ENCODE measurements at places on chromosomes 1 and 21.

DNA sequence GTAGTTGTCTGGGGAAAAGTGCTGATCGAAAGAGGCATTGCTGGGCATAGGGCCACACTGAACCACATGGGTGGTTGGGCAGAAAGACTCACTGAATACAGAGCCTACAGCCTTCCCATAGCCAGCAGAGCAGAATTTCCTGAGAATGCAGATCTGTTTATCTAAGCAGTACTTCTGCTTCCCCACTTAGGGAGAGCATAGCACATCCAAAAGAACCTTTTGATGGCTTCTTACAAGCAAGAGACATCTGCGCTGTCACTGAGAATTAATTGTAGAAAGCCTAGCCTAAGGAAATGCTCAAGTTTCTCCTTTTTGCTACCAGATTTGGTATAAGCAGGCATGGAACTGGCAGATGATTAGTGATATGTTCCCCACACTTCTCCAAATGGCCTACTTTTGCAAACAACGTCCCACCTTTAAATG lies 13.0 kb upstream of the KLHDC8A start:
- no peak for DNase-seq

GRCh38 chr1:170166518-170167180 lies 20.9 kb downstream of the NTMT2 start:
- no peak for DNase-seq

- DNase-seq, result no peak
These were observed 2.8 kb upstream of the CD1C start for GRCh38 chr1:158286941-158287346.

GRCh38 chr21:42212266-42212665 lies 6.7 kb upstream of the ABCG1 start:
- DNase-seq, result no peak

DNA sequence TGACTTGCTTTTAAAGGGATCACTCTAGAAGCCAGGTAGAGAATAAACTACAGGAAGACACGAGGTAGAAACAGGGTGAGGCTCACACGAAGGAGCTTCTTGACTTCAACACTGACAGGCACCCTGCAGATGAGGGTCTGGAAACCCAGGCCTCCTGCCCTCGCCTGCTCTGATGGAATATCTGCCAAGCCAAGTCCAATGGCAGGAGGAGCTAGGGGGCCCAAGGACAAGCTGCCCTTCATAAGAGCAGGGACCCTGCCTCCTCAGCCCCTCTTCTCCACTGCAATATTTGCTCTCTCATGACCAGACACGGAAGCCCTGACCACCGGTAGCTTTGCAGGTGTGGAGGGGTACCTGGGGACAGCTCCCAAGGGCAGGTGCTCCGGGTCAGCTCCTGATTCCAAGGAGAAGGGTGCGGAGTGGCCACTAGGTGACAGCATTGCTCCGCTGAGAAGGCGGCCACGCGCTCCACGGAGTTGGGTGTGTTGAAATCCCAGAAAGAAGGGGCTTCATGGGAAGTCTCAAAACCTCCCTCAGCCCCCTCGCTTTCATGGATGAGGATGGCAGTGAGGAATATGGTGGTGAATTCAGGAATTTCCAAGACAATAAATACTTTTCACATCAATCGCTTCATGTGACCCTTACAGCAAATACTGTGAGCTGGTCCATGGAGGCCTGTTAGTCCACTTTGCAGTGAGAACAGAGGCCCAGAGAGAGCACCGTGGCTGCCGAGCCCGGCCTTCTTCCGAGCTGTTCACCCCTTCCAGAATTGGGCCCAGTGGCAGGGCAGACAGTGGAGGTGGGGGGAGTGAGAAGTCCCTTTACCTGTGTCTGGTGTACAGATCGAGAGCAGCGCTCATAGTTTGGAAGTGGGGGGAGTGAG lies 33.2 kb upstream of the PAX7 start:
- peak; percentile 89 for DNase-seq

DNA sequence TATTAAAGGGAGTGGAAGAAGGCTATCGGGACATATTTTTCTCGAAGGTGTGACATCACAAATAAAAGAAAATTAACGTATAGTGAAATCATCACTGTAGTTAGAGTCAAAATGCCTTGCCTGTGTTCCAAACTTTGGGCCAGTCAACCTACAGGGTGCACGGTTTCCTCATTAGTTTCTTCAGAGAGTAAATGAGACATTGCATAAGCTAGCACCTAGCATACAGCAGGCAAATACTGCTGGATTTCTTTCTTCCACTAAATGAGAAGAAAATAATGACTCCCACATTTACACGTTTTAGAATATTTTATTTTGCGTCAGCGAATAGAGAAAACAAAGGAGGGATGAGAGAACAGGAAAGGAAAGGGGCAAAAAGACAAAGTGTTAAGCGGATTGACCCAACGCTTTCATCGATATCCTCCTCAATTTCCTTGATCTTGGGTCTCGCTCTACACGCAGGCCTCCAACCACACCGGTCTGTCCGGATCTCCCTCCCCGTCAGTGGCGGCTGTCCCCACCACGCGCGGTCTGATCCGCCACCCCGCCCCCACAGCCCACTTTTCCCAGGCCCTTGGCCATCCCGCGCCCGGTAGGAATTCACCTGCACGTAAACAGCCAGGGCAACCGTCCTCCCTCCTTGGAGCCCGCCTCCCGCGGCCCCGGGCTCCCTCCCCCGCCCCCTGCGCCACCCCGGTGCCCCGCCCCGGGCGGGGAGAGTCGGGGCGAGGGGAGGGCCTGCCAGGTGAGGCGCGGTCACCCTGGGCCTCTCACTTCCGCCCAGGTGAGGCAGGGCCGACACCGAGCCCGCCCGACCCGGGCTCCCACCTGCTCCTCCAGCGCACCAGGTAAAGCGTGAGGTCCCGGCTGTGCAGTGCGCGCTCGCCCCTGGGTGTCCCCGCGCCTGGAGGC lies at the start of gene PATJ:
Gene PATJ (plus strand): TSS at position 770 of the 909 bp plus-strand sequence. CDS start 20,413 bp downstream, outside the sequence.
- DNase-seq, result peak; percentile 85

DNA sequence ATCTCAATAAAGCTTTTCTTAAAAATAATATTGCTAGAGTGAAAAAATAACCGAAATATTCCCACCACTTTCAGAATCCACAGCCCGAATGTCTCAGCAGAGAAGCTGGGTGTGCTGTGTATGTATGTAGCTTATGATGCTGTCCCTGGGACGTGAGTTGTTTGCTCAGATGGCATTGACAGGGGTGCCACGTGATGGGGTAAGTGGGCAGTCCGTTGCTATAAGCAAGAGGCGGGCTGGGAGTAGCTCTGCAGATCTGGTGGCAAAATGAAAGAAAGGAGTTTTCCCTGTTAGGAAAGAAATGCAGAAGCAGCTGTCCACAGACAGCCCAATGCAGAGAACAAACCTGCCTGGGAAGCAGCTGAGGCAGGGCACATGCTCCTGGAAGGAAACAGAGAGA lies 3.8 kb upstream of the FAM20B start:
- peak; percentile 95 for DNase-seq

- DNase-seq, result no peak
These were observed 81.9 kb upstream of the LBR start for GRCh38 chr1:225509770-225510169.

DNA sequence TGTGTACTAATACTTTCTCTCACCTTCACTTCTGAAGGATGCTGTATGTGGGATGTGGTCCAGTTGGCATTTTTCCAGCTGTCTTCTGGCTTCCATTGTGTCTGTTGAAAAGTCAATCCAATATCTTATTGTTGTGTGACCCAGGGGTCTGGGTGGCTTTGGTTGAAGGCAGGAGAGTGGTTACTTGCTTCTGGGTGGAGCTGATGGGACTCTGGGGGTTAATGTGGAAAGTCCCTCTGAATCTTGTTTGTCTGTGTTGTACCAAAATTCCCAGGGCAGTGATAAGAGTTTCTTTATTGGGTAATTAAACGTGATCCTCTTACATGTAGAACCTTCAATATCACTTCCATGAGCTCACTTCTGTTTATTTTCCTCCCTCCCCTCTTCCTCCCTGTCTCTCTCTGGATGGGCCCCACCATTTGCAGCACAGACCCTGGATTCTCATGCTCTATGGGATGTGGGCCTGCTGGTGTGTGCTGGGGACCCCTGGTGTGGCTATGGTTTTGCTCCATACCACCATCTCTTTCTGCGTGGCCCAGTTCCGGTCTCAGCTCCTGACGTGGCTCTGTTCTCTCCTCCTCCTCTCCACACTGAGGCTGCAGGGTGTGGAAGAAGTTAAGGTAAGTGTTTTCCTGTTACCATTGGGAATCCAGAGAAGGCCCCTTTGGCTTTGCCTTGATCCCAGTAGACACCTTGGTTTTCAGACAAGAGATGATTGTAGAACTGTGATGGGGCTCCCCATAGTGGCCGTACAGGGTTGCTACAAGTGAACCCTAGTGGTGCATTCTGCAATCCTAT lies 71.5 kb downstream of the HHAT start:
- peak; percentile 84 for DNase-seq

DNA sequence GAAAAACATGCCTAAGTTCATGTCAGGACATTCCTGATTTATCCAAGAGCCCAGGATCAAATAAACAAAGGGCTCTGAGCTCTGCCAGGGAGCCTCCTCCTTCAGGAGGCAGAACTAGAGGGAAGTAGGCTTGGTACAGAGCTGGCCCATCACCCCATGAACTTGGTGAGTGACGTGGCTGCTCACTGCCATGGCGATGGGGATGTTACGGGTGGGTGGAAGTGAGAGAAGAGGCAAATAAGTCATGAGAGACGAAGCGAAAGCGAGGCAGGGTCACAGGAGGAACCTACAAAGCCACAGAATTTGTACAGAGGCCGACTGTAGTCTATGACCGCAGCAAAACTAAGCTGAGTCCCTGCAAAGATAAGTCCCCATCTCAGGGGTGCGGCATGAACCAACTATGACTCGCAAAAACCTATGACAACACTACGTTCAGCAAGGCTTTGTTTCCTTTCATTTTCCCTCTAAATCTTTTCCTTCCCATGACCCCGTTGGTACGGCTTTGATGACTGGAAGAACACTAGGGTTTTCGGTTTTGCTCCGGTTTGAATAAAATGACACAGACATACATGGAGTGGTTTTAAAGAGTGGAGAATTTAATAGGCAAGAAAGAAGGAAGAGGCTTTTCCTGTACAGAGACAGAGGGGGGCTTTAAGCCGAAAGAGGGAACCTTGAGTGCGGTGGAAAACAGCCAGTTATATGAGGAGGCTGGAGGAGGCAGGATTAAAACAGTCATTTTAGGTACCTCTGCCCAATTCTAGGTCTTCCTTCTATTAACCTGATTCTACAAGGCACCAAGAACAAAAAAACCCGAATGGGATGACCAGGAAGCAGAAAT lies 74.1 kb downstream of the CD46 start:
- no peak for DNase-seq

- DNase-seq, result no peak
These were observed 11.4 kb downstream of the RPE65 start for GRCh38 chr1:68438310-68438709.

- no peak for DNase-seq
These were observed 11.4 kb upstream of the FNBP1L start for GRCh38 chr1:93436496-93436895.

GRCh38 chr1:63316984-63317816 lies 5.2 kb upstream of the FOXD3 start:
- DNase-seq, result peak; percentile 87
